ENCODE measurements at places on chromosomes 16 and 17. TPM values are rescaled to one million over a fixed set of nuclear protein-coding genes. Genes with fewer than 3 reads are reported as not detected.

Gene NPIPB6
- total RNA-seq = 1.6 TPM

Gene ARHGAP44
- 2.4 TPM for total RNA-seq

Gene TSPAN10
- total RNA-seq = 4.0 TPM

Gene CD300E
- total RNA-seq = not detected

Gene GRIN2A
- total RNA-seq = not detected

Gene C1QTNF1
- total RNA-seq = 60.4 TPM

Gene TBC1D3C
- total RNA-seq = not detected
